ENCODE measurements at places on chromosomes 1 and 21.
A peak's percentile ranks its signal among the peaks of the same experiment; 100 is the strongest.

- no peak for DNase-seq
Observed at GRCh38 chr1:3944578-3945125, 44.6 kb upstream of the C1orf174 start.

GRCh38 chr1:20373286-20373685, 82.6 kb downstream of the VWA5B1 start:
- DNase-seq: no peak

DNA sequence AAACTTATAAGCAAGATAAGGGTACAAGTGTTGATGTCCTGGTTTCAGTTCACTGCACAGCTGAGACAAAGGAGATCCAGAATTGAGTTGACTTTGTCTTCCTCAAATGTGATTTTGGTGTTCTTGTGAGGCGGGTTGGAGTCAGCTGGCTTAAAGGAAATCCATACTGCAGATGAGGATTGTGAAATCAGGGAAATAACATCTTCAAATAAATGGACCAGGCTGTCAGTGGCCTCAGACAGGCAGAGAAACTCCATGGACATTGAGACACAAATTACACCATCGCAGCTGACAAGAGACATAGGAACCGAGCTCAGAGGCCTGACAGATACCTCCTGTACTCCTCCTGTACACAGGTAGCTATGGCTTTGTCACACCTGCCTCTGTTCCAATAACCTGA, 27.0 kb upstream of the REG4 start:
- no peak for DNase-seq

GRCh38 chr1:65469889-65470340, 49.4 kb downstream of the LEPR start:
- no peak for DNase-seq

- no peak for DNase-seq
Observed at GRCh38 chr1:245118806-245119205, 36.0 kb upstream of the KIF26B start.

DNA sequence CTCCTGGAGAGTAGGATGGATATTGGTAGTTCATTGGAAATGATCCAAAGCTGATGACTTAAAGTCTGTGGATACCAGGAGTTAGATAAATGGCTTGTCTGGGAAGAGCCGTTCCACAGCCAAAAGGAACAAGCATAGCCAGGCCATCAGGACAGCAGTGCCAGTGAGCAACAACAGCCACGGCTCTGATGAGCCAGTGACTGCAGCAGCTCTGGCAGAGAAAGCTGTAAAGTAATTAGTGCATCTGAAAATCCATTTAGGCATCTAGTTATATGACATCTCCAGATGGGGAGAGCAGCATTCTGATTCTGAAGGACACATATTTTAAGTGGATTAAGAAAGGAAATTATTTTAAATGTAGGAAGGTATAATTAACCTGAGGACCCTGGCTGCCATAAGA, 256.2 kb upstream of the PLXNA2 start:
- DNase-seq: no peak

DNA sequence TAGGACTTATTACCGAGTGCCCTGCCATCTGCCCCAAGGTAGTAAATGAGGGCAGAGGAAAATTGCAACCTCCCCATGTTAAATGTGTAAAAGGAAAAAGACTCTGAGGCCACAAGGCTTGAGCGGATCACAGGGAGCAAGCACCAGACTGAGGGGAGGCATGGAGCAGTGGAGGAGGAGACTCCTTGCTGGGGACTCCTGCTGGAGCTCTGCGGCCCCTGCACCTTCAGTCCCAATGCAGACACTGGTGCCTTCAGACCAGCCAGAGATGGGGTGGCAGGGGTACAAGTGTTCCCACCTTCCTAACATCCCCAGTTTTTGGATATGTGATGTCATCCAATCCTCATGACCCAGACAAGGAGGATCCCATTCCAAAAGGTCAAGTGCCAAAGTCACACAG, 128.4 kb upstream of the NGF start:
- DNase-seq: no peak

- no peak for DNase-seq
Observed at GRCh38 chr21:43874085-43874805, 9.2 kb downstream of the AGPAT3 start.

- DNase-seq: no peak
Observed at GRCh38 chr1:46820560-46821060, 21.8 kb downstream of the CYP4B1 start.

GRCh38 chr1:201167041-201167991, 13.0 kb upstream of the TMEM9 start:
- no peak for DNase-seq

GRCh38 chr1:22821027-22821426, 110.4 kb downstream of the EPHB2 start:
- no peak for DNase-seq

GRCh38 chr21:41612674-41613532, 104.9 kb upstream of the TMPRSS2 start:
- DNase-seq: no peak

GRCh38 chr1:221118176-221118937, 239.1 kb downstream of the HLX start:
- no peak for DNase-seq

GRCh38 chr1:111399792-111400610, 27.5 kb downstream of the OVGP1 start:
- DNase-seq: peak; percentile 37

- no peak for DNase-seq
Observed at GRCh38 chr1:119002028-119002686, 14.0 kb upstream of the TBX15 start.

DNA sequence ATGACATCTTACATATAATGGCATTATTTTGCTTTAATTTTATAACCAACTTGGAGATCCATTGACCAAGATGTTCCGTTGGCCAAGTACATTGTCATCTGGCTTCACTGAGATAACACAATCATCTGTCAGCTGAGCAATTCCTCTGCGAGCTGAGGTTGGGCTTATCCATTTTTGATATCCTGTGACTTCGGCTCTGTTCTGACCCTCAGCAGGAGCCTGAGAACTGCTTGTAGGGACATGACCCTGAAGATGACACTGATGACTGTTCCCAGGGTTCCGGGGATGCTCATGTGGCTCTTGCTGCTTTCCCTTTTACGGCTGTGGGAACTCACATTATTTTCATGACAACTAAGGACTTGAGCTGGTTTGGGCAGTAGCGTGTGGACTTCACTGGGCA, 51.2 kb downstream of the TLR5 start:
- no peak for DNase-seq

DNA sequence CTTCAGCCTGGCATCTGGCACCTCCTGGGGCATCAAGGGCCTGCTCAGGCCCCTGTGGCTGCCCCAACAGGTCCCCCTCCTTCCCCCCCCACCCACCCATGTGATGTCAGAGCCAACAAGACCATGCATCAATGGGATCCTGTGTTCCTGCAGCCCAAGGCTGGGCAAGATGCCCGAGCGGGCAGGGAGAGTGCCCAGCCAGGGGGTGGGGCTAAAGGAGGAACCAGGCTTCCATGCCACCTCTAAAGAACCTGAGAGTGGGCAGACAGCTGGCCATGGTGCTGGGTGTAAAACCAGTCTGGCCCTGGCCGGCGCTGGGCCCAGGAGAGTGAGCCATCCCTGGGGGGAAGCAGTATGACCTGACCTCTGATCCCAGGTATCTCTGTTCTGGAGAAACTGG, 7.6 kb downstream of the COL16A1 start:
- no peak for DNase-seq

- DNase-seq: no peak
Observed at GRCh38 chr21:40846103-40846502, 855 bp downstream of the DSCAM start.

GRCh38 chr1:76268341-76268740, 193.8 kb downstream of the ST6GALNAC3 start:
- no peak for DNase-seq

GRCh38 chr1:5053744-5054143, 399.3 kb downstream of the AJAP1 start:
- DNase-seq: no peak

- DNase-seq: no peak
Observed at GRCh38 chr1:100793659-100794058, 74.1 kb downstream of the VCAM1 start.

- DNase-seq: no peak
Observed at GRCh38 chr1:194723067-194723466, 1536.7 kb upstream of the B3GALT2 start.

- DNase-seq: no peak
Observed at GRCh38 chr1:89552471-89553081, 27.9 kb downstream of the LRRC8B start.

GRCh38 chr1:25487628-25488027, 55.8 kb upstream of the LDLRAP1 start:
- DNase-seq: no peak

GRCh38 chr1:22163137-22163536, 20.2 kb upstream of the WNT4 start:
- no peak for DNase-seq

- DNase-seq: no peak
Observed at GRCh38 chr1:114154146-114154962, 685 bp upstream of the SYT6 start.

DNA sequence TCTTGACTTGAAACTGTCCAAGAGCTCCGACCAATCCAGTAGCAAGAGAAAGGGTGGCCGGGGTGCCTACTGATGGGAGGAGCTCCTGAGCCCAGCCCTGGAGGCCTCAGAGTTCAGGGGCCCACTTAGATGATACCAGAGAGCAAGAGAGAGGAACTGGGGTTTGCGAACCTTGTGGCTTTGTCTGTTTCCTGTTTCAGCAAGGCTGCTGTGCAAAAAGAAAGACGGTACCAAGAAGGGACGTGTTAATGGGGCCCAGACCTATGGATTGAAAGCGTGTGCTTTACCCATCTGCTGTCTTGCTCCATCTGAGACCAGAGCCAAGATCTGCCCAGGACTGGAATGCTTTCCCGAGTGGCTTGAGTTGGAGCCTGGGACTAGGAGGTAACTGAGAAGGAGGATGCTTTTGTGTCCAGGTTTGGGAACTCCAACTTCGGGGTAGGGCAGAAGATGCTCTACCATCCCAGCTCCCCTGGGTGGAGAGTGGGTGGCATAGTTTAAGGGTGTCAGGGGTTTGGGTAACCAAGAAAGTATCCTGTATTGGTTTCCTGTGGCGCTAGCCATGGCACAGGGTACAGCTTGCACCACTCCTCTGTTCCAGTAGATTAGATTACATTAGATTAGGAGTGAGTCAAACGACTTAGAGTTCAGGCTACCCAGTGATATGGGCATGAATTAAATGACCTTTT, at the start of gene TRAF3IP3:
Gene TRAF3IP3, plus strand, starts transcription at position 128 of the 689 bp plus-strand sequence. CDS start 3,987 bp downstream, outside the sequence.
- DNase-seq: peak; percentile 87

DNA sequence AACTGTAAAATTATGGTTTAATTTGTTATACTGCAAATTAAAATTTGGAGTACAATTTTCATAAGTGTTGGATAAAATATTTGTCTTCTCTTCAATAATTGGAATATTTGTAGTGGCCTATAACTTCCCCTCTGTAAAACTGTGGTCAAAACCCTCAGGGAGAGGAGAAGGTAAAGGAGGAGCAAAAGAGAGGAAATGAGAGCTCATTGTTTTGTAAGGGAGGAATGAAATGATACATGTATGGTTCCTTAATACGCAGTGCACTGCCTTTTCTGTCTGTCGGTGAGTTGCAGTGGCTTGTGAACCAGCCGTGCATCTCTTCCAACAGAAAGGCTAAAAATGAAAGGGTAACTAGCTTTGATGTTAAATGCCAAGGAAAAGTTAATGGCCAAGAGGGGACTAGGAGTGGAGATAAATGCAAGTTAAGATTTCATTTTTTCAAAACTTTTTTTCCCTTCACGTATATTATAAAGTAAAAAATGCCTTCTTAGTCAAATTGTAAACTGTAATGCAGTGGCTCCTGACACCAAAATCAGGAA, 26.4 kb downstream of the LRRC8D start:
- no peak for DNase-seq

Measured in CD4-positive, alpha-beta T cell treated with Interleukin-6 at 100 ng/mL for 8 hours (primary cell).